Activated CD4-positive, alpha-beta T cell treated with anti-CD3 and anti-CD28 coated beads, Interleukin-2, amount 10 ng/mL, durations not matched to agents 24 days and 14 days (primary cell): ENCODE measurements at places on chromosomes 11 and 22. TPM values are rescaled to one million over a fixed set of nuclear protein-coding genes. Genes with fewer than 3 reads are reported as not detected.

DNA sequence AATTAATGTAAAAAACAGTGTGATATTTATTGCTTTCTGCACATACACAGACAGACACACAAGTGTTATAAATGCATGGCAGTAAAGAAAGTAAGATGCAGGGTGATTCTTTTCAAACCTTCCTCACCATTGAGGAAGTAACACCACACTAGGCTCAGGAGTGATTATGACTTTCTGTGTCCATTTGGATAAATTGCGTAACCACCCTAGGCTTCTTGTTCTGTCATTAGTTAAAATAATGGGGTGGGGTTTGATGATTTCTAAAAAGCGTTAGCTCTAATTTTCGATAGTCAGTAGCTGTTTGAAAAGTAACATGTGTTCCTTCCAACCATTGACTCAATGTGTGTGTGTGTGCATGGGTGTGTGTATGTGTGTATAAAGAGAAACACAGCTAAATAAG lies 1080.2 kb downstream of the NTM start:
- H3K4me1 ChIP-seq, result no peaks in the 10 kb centered on the region
- H3K4me3 ChIP-seq, result no peak overlapping the region
- H3K27ac ChIP-seq, result no peak overlapping the region

DNA sequence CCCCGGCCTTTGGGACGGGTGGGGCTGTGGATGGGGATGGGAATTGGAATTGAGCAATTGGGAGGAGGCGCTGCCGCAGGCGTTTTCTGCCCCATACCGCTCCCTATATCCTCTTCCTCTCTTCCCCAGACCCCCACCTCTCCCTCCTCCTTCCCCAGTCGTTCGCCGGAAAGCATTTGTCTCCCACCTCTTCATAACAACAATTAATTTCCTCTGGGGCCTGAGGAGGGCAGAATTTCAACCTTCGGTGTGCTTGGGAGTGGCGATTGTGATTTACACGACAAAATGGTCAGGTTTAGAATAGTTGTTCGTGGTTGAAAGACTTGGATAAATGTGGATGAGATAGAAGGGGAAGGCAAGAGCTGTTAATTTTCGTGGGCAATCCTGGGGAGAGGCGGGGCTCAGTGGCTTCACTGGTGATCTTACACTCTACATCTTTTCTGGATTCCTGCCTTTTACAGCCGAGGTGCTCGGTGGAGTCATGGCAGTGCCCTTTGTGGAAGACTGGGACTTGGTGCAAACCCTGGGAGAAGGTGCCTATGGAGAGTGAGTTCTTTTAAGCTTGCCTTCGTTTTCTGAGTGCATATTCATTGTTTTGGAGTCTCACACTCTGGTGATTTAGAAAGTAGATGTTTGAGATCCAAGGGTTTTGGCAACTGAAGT lies 1.5 kb downstream of the CHEK1 start:
- H3K36me3 ChIP-seq, result peaks cover 44% of the 10 kb centered on the region
- peak; percentile 80 for DNase-seq
- H3K4me3 ChIP-seq, result peak overlapping the region; percentile 93
- H3K27ac ChIP-seq, result peak overlapping the region; percentile 95
- H3K4me1 ChIP-seq, result peaks cover 26% of the 10 kb centered on the region

GRCh38 chr22:38781033-38781432 lies 12.9 kb downstream of the DNAL4 start:
- H3K36me3 ChIP-seq, result no peaks in the 10 kb centered on the region
- H3K4me3 ChIP-seq, result no peak overlapping the region
- no peak overlapping the region for H3K27ac ChIP-seq

DNA sequence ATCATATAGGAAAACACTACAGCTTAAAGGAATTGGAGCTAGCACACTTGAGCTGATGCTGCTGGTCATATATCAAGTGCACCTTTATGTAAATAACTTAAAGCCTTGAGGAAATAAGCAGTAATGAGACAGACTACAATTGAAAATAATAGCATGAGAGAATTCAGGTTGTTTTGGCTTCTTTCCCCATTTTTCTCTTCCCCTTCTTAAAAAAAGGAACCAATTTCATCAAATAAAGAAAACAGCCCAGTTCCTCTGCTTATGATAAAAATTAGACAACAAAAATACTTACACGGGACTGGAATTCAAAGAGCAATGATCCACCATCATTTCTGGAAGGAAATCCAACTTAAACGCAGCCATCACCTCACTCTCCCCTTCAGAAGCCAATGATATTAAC lies 50.2 kb upstream of the RAPSN start:
- no peaks in the 10 kb centered on the region for H3K27me3 ChIP-seq
- no peak overlapping the region for H3K4me3 ChIP-seq
- peaks cover 28% of the 10 kb centered on the region for H3K36me3 ChIP-seq
- H3K4me1 ChIP-seq, result peaks cover 24% of the 10 kb centered on the region

- peaks cover 25% of the 10 kb centered on the region for H3K27me3 ChIP-seq
- DNase-seq, result no peak
- no peaks in the 10 kb centered on the region for H3K36me3 ChIP-seq
These were observed 82.8 kb upstream of the E2F8 start for GRCh38 chr11:19323502-19323901.

The CCDC88B gene
- 116 and 119 TPM in 2 replicates for total RNA-seq

The LMO2 gene
- not detected in 2 replicates for total RNA-seq

GRCh38 chr11:4049006-4049405 lies 45.6 kb upstream of the RRM1 start:
- H3K36me3 ChIP-seq, result peaks cover 42% of the 10 kb centered on the region
- peaks cover 14% of the 10 kb centered on the region for H3K4me1 ChIP-seq
- no peak overlapping the region for H3K4me3 ChIP-seq
- no peaks in the 10 kb centered on the region for H3K27me3 ChIP-seq

DNA sequence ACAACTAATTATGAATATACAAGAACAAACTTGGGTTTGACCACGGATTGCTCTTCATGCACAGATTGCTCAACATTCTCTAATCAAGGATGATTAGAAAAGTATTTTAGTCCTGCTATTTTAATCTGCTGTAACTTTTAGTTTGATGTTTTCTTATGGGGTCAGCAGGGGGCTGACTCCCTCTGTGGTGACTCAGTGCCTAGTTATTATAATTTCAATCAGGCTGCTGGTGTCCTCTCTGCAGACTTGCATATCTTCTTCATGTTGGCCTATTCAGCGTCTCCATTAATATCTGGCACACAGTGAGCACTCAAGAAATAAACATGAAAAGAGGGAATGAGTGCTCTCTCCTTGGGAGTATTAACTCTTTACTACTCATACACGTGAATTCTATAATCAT lies 223.8 kb upstream of the DDI1 start:
- no peaks in the 10 kb centered on the region for H3K27me3 ChIP-seq
- H3K27ac ChIP-seq, result no peak overlapping the region
- H3K4me1 ChIP-seq, result no peaks in the 10 kb centered on the region
- no peak for DNase-seq
- H3K4me3 ChIP-seq, result no peak overlapping the region
- no peaks in the 10 kb centered on the region for H3K36me3 ChIP-seq

DNA sequence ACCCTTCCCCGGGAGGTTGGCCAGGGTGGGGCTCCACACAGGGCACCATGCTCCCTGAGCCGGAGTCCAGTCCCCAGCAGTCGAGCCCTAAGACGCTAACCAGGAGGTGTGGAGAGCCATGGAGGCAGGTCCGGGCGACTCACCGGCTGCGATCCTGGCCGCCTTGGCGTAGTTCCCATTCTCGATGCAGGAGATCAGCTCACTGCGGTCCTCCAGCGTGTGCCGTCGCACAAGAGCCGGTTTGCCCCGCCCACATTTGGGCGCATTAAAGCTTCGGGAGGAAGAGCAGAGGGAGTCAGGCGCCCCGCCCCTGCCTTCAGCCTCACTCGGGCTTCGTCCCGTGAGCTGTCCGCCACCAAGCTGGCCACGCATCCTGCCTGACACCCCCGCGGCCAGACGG lies 50.8 kb downstream of the BRD1 start:
- H3K27ac ChIP-seq, result no peak overlapping the region
- DNase-seq, result no peak
- peaks cover 35% of the 10 kb centered on the region for H3K36me3 ChIP-seq
- H3K27me3 ChIP-seq, result no peaks in the 10 kb centered on the region
- no peak overlapping the region for H3K4me3 ChIP-seq

GRCh38 chr11:19951558-19952115 lies 208.6 kb downstream of the DBX1 start:
- peak overlapping the region; percentile 59 for H3K4me3 ChIP-seq
- DNase-seq, result peak; percentile 71
- H3K4me1 ChIP-seq, result peaks cover 6% of the 10 kb centered on the region
- no peaks in the 10 kb centered on the region for H3K36me3 ChIP-seq

DNA sequence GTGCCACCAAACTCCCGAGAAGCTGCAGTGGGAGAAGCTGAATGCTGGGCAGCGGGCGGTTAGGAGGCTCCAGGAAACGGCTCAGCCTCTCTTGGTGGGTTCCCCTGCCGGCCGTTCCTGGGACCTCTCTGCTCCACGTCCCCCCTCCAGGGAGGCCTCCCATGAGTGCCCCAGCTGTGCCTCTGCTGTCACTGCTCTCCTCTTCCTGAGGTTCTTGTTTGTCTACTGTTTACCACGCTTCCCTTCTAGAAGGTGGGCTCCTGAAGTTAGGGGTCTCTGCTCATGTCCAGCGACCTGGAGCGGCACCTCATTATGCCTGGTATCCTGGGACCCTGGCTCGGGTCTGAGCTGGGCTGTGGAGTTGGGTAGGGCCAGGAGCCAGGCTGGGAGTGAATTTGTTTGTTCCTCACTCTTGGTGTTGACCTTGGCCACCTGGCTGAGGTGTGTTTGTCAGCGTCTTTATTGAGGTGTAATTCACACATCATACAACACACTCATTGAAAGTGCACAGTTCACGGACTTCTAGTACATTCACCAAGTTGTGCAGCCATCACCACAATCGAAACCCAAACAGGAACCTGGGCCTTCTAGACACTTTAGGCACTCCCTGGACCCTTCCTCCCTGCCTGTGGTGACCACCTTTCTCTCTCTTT lies 37.8 kb upstream of the GRAMD4 start:
- H3K27me3 ChIP-seq, result no peaks in the 10 kb centered on the region
- no peak for DNase-seq
- no peak overlapping the region for H3K4me3 ChIP-seq
- no peak overlapping the region for H3K27ac ChIP-seq

GRCh38 chr11:115677190-115677589 lies 173.0 kb upstream of the CADM1 start:
- H3K27ac ChIP-seq, result no peak overlapping the region
- no peak for DNase-seq
- H3K27me3 ChIP-seq, result no peaks in the 10 kb centered on the region
- no peak overlapping the region for H3K4me3 ChIP-seq
- no peaks in the 10 kb centered on the region for H3K4me1 ChIP-seq
- no peaks in the 10 kb centered on the region for H3K36me3 ChIP-seq

The SCGB1A1 gene
- total RNA-seq, result not detected in 2 replicates

- DNase-seq, result no peak
- H3K4me1 ChIP-seq, result no peaks in the 10 kb centered on the region
- peaks cover 54% of the 10 kb centered on the region for H3K36me3 ChIP-seq
- H3K4me3 ChIP-seq, result no peak overlapping the region
- no peaks in the 10 kb centered on the region for H3K27me3 ChIP-seq
These were observed 45.1 kb downstream of the CEP57 start for GRCh38 chr11:95835351-95835750.

The SLC5A1 gene
- total RNA-seq, result not detected in 2 replicates

The DMC1 gene
- total RNA-seq, result 14.2 and 14.3 TPM in 2 replicates

DNA sequence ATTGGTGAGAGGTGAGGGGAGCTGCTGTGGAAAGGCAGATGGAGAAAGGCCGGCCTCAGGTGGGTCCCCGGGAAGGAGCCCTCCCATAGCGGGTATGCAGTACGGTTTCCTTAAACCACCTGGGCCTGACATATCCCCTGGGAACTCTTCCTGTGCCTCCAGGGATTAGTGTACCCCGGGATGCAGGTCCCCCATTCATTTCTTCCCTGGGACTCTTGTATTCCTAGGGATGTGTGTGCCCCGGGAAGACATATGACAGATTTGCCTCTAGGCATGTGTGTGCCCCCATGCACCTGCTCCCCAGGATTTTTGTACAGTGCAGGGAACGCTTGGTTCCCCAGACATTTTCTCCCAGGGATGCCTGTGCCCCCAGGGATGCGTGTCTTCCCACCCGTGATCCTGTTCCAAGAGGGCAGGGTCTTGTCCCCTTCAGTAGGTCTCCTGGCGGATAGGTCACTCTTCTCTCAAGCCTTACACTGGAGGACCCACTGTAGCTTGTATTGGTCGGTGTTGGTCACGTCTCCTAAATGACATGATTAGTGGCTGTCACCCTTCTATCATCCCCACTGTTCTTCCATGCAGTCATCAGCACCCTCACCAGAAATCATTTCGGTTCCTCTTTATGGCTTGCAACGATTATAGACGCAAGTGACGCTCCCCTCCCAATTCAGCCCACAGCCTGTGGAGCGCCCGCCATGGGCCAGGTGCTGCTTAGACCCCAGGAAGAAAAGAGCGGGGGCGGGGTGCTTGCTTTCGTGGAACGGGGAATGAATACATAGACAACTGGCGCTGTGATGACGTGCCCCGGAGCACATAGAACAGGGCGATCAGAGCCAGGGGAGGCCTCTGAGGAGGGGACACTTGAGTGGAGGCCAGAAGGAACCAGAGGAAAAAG lies 1.3 kb downstream of the PARVB start:
- H3K4me3 ChIP-seq, result peak overlapping the region; percentile 94
- peaks cover 39% of the 10 kb centered on the region for H3K36me3 ChIP-seq

- H3K4me3 ChIP-seq, result no peak overlapping the region
- no peaks in the 10 kb centered on the region for H3K36me3 ChIP-seq
- DNase-seq, result no peak
- no peaks in the 10 kb centered on the region for H3K27me3 ChIP-seq
- H3K27ac ChIP-seq, result no peak overlapping the region
These were observed 98.1 kb downstream of the TENM4 start for GRCh38 chr11:79342686-79343085.

GRCh38 chr11:6285019-6285418 lies 25.4 kb downstream of the CCKBR start:
- peaks cover 60% of the 10 kb centered on the region for H3K27me3 ChIP-seq
- H3K4me1 ChIP-seq, result no peaks in the 10 kb centered on the region
- no peak overlapping the region for H3K4me3 ChIP-seq
- no peaks in the 10 kb centered on the region for H3K36me3 ChIP-seq

- DNase-seq, result no peak
- no peaks in the 10 kb centered on the region for H3K4me1 ChIP-seq
- H3K36me3 ChIP-seq, result no peaks in the 10 kb centered on the region
- no peak overlapping the region for H3K27ac ChIP-seq
These were observed 344.4 kb downstream of the CTTN start for GRCh38 chr11:70742553-70743291.

- no peak overlapping the region for H3K27ac ChIP-seq
- no peak for DNase-seq
These were observed 76.0 kb downstream of the SC5D start for GRCh38 chr11:121368364-121369240.

DNA sequence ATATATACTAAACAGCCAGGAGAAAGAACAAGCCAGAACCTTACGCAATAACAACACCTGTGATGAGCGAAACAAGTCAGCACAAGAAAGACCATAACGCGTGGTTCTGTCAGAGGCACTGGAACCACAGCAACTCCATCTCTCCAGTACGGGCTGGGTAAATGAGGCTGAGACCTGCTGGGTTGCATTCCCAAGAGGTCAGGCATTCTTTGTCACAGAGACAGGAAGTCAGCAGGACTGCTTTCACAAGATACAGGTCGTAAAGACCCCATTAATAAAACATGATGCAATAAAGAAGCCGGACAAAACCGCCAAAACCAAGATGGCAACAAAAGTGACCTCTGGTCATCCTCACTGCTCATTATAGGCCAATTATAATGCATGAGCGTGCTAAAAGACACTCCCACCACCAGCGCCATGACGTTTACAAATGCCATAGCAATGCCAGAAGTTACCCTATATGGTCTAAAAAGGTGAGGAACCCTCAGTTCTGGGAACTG lies 21.7 kb downstream of the TPST2 start:
- peaks cover 28% of the 10 kb centered on the region for H3K36me3 ChIP-seq
- H3K4me3 ChIP-seq, result no peak overlapping the region
- DNase-seq, result no peak
